ENCODE measurements at places on chromosomes 4 and X.

DNA sequence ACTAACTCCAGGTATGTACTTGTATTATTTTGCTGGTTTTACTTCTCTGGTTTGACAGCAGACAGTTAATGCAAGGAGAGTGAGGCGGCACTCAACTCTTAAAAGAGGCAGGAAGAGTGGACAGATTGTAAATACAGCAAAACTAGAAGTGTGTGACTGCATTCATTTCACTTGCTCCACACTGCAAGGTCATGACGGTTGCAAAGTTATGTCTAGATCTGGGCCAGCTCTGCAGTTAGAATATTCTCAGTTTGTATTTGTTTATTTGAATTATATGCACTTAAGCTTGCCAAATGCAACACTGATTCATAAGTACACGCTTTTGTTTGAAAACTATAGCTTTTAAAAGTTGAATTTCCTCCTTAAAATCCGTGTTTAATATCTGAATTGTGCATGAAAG is 148.9 kb downstream of the STIM2 start:
- DNase-seq, result no peak

- no peak for DNase-seq
These were observed 16.1 kb upstream of the USO1 start for GRCh38 chr4:75708218-75708691.

- DNase-seq, result no peak
These were observed 38.2 kb downstream of the HPGDS start for GRCh38 chr4:94304365-94304971.

DNA sequence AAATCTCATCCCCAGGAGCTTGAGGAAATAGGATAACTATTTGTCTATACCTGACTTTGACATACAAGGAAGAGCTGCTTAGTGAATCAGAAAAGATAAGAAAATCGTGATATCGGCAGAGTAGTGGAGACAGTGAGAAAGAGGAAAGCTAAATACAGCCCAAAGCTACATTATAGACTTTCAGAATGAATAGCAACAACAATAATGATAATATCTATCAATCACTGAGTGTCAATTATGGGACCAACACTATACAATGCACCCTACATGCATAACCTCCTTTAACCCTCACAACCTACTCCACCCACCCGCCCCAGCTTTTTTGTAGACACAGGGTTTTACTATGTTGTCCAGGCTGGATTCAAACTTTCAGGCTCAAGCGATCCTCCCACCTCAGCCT is 205.1 kb downstream of the PPP3CA start:
- DNase-seq, result no peak

DNA sequence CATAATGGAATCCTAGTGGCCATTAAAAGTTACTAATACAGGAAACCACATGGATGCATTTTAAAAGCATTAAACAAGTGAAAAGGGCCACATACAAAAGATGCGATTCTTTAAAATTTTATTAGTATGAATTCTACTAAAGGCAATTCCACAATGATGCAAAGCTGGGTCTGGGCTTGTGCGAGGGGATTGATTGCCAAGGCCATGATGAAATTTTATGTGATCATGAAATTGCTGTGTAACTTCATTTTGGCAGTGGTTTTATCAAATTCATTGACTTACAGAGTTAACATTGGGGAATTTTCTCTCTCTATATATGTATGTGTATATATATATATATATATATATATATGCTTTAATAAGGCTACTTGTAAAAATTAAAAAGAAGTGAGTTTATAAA is 1142.5 kb upstream of the IGFBP7 start:
- DNase-seq, result no peak

DNA sequence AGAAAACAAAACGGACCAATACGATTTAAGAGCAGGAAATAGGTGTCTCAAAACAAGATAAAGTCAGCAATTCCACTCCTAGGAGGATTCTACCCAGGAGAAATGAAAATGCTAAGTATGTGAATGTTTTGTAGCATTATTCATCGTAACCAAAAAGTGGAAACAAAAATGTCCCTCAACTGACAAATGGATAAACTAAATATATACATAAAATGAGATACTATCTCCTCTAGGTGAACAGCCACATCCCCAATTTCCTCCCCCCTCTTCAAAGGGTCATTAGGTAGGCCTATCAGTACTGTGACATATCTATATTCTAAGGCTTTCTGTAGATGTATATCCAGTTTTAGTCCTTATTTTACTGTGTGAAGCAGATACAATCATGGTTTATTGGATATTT is 18.0 kb downstream of the DDX3X start:
- no peak for DNase-seq

DNA sequence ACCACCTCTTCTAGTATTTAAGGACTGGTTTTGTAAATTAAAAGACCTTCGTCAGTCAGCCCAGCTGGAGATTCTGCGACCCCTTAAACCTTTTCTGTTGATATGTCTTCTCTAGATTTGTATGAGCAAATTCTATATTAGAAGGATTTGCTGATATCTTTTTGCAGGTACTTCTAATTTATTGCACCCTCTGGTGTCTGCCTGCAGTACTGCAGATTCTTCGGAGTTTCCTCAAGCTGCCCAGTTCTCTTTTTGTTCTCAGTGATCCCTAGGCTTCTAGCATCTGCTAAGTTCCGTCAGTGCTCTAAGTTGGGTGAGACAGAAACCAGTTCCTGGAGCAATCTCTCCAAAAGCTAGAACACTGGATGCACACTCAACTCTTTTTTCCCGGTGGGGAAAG is 545.2 kb downstream of the C4orf33 start:
- DNase-seq, result peak; percentile 3
